Colonic mucosa (tissue), 4 donors: ENCODE measurements at places on chromosomes 6 and 20. TPM values are rescaled to one million over a fixed set of nuclear protein-coding genes. Genes with fewer than 3 reads are reported as not detected.

The ANKRD60 gene
- not detected for total RNA-seq

The BHLHE23 gene
- not detected for total RNA-seq

DNA sequence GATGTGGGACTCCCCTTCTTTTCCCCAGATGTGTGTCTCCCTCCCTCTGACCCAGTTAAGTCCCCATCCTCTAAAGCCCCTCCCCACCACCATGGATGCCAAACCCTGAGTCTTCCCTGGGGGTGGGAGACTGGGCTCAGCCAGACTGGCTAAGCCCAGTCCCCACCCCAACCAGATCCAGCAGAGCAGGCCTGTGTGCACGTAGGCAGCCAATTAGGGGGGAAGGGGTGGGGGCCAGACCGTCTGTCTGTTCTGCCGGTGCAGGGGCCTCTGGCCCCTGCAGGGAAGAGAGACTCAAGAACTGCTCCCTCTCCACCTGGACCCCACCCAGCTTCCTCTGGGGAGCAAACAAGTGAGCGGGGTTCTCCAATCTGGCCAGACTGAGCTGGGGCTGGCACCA, 605 bp downstream of the COX4I2 start:
- DNase-seq, result no peak

DNA sequence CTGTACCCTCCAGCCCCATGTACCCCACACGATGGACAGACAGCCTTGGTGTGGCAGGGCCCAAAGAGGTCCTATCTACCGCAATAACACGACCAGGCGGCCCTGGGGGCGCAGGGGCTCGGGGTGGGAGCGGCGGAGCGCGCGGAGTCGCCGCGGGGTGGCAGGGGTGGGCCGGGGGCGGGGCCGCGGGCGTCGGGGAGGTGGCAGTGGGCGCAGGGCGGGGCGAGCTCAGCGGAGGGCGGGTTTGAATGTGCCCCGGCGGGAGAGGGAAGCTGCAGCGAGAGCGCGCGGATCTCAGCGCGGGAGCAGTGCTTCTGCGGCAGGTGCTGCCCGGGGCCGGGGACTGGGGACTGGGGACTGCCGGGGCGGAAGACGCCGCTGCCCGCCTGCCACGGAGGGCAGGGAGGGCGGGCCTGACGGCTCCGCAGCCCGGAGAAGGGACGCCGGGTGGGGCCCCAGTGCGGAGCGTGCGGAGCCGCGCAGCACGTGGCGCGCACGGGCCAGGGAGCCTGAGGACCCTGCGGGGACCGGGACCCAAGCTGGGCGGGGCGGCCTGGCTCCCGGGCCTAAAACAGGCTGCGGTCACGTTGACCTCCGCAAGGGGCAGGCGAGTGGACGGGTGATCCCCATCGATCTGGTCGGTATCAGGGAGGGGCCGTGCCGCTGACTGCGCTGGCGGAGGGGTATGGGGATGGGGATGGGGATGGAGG, at the start of gene SLC29A1:
Gene SLC29A1 (plus strand): TSS at position 277 of the 710 bp plus-strand sequence. CDS start 3,719 bp downstream, outside the sequence.
- peak; percentile 87 for DNase-seq

GRCh38 chr6:18431581-18431980, 44.4 kb downstream of the RNF144B start:
- DNase-seq, result no peak

The ADGB gene
- 0.72 TPM for total RNA-seq

DNA sequence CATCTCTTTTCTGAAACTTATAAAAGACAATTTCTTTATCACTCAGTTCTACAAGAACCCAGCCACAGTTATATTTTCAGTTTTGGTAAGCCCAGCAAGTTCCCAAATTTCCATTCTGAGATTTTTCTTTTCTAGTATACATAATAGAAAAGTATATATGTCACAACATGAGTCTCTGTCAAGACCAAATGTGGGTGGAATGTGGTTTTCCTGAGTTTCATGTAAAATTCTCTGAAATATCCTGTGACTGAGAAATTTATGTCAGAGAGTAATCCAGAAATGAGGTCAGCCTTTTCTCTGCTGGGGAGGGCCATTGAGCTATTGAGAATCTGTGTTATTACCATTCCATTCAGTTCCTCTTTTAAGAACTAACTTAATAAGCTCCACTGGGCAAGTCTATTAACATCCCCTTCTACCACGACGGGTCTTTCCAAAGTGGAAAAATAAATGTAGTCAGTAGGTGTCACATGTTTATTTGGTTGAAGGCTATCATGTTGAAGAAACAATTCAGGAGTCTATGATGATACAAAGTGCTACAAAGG, 100.7 kb upstream of the HMGN3 start:
- no peak for DNase-seq

The ARMH2 gene
- total RNA-seq, result not detected

GRCh38 chr20:881051-881782, 34.9 kb downstream of the ANGPT4 start:
- DNase-seq, result no peak

DNA sequence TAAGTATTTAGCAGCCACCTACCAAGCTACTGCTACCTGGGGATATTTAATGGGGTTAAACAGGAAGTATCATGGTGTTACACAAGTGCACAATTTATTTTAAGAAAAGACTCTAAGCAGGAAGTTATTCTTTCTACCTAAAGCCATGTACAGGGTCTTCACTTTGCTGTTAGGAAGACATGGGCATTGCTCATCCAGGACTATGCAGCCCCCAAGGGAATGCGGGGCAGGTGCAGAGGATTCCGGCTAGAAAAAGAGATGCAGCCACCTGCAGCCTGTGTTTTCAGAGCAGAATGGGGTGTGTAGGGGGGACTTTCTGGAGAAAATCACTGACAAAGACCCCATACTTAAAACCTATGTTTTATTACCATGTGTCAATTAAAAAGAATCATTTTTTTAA, 399.1 kb upstream of the NOX3 start:
- DNase-seq, result no peak

- no peak for DNase-seq
Measured at GRCh38 chr6:80637312-80637711, 530.8 kb downstream of the BCKDHB start.

DNA sequence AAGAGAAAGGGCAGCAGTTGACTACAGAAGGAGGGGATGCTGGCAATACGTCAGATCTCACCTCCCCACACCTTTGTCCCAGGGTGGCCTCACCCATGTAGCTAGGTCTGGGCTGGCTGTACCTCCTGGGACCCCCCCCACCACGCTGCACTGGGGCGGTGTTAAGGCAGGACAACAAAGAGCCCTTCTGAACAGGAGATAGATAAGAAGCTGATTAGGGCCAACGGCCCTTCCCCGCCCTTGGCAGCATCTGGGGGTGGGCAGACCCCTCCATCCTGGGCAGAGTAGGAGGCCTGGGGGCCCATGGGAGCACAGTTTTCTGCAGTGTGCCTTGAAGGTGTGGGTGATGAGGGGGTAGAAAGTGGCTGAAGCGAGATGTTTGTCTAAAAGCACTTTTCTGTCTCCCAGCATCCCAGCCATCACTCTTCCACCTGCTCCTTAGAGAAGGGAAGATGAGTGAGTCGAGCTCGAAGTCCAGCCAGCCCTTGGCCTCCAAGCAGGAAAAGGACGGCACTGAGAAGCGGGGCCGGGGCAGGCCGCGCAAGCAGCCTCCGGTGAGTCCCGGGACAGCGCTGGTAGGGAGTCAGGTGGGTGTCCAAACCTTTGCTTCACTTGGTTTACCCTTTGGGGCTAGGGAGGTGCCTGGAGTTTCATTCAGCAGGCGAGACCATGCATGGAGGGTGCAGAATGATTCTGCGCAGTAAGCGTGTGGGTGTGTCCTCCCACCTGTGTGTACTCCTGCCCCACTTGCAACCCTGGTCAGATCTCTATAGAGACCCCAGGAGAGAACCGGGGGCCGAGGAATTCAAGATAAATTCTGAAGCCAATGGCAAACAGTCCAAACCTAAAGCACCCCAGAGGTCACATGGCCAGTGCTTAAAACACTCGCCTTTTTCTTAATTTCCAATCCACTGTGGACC, 3.9 kb downstream of the HMGA1 start:
- peak; percentile 22 for DNase-seq

The KIF25 gene
- 0.21 TPM for total RNA-seq

GRCh38 chr20:25750765-25751696, 54.4 kb upstream of the ZNF337 start:
- DNase-seq, result peak; percentile 72

DNA sequence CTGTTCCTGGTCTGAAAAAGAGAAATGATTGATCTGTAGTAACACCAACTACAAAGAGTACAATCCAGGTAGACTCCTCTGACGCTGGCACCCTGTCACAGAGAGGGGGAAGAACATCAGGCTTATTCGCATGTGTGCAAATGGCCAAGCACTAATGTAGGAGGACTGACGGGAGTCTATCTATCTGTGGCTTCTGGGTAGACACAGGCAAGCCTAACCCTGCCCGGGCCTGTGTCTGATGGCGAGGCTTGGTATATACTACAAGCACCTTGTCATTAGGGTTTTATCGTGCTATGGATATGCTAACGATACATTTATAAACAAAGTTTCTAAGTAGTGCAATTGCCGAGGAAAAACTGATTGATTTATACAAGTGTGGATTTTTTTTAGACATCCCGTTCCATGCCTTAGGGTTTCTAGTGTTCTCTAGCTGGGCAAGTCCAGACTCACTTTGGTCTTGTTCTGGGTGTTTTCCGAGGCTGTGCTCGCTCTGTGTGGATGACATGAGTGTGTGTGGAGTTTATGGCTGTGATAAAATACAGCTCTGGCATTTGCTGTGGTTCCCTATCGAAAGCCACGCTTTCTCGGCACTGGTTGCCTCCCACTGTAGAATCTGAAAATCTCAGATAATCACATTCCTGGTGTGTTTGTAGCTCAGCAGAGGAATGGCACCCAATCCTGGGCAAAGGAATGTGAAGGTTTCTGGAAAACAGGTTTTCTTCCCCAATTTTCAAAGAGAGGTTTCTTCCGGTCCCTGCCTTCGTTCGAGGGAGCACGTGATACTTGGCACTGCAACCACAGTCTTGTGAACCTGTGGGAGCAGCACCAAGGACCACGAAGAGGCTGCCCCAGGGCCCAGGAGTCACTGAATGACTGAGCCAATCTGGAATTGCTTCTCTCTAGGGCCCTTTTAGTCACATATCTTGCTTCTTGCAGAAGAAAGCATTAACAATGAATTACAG, 67.5 kb upstream of the EDN1 start:
- no peak for DNase-seq

The BACH2 gene
- total RNA-seq, result 0.52 TPM

- no peak for DNase-seq
Measured at GRCh38 chr6:169646906-169647567, 54.8 kb downstream of the WDR27 start.

The NOX3 gene
- not detected for total RNA-seq

DNA sequence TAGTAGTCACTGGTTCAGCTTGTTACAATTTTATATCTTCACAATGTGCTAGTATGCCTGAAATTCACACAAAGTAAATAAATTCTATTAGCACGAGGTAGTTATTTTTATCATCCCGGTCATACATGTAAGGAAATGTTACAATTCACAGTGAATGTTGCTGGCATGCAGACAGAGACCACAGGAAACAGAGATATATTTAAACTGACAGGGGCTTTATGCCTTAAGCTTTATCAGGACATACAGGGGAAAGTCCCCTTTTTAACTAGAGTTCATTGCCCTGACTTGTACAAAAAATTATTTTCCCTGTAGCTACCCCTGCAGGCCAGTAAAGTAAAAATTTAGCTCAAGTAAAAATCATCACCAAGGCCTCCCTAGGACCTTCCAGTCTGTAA, 712.0 kb upstream of the NRSN1 start:
- no peak for DNase-seq

DNA sequence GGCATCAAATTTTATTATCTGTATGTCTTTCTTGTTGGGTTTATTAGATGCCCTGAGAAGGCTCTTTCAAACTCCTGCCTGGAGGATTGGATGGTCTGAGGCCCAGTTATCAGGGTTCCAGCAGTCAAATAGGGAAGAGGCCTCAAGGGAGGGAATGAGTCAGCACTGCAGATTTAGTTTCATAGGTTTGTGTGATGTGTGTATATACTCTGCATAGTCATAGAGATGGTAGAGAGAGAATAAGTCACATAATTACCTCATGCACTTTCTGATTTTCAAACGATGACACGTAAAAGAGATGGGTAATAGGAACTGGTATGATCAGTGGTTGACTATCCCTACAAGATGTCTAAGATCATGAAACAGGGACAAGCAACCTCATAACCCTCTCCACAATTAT, 82.1 kb downstream of the ADAT2 start:
- DNase-seq, result no peak

The RPS10 gene
- total RNA-seq, result 1,011 TPM

DNA sequence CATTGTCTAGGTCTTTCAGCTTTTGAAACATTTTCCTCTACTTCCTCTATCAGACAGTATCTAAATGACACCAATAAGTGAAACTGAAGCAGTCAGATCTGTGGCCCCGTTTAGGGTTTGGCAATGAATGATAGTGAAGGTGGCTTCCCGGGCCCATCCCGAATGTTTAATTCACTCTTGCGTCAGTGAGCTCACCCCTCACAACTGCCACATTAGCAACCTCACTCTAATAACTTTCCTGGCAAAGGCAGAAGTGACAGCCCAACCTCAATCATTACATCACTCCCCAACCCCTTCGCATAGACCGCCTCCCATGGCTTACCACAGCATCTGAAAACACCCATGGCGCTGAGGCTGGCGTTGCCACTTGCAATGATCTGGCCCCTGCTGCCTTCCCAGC, 92.4 kb upstream of the CD83 start:
- no peak for DNase-seq

DNA sequence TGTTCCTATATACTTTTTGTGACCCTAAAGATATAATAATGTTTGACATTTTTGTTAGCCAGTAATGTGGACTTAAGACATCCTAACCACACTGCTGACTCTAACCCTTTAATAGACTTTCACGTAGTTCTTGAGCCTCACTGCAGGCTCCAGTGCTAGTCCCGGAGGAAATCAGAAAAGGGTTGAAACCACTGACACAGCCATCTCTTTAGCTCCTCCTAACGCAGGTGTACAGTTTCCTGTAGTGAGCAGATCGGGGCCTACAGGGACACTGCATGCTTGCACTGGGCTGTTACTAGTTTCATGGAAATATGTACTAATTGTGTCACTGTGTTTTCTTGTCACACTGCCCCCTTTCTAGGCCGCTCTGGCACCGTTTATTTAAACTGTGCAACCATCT, 512 bp upstream of the HDGFL1 start:
- no peak for DNase-seq

The KCNK16 gene
- not detected for total RNA-seq

DNA sequence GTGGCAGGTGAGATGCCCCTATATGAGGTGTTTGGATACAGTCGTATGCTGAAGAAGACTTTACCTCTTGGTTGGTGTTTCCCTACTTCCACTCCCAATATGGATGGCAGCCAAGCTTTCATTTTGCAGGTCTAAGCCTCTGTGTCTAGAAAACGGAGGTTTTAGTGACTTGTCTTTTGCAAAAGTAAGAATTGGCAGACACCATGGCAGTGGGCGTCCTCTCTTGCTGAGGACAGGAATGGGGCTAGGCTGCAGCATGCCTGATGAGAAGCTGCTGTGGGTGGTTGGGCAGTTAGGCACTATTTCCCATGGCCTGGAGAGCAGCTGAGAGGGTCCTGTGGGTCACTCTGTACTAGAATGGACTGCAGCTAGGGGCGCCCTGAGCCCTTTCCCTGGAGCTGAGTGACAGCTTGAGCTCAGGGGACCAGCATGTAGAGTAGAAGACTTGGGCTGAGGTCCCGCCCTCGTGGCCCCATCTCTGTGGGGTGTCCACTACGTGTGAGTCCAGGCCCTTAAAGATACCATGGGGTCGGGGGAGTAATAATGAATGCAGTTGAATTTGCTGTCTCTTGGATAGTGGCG, 127.4 kb downstream of the CDH26 start:
- no peak for DNase-seq
